HCT116 (cell line): ENCODE measurements at places on chromosomes 3 and 15. TPM values are rescaled to one million over a fixed set of nuclear protein-coding genes. Genes with fewer than 3 reads are reported as not detected.

GRCh38 chr3:4726549-4726948 is 233.4 kb downstream of the ITPR1 start:
- DNase-seq, result no peak

GRCh38 chr3:19967208-19967607 is 20.3 kb downstream of the RAB5A start:
- no peak for DNase-seq

DNA sequence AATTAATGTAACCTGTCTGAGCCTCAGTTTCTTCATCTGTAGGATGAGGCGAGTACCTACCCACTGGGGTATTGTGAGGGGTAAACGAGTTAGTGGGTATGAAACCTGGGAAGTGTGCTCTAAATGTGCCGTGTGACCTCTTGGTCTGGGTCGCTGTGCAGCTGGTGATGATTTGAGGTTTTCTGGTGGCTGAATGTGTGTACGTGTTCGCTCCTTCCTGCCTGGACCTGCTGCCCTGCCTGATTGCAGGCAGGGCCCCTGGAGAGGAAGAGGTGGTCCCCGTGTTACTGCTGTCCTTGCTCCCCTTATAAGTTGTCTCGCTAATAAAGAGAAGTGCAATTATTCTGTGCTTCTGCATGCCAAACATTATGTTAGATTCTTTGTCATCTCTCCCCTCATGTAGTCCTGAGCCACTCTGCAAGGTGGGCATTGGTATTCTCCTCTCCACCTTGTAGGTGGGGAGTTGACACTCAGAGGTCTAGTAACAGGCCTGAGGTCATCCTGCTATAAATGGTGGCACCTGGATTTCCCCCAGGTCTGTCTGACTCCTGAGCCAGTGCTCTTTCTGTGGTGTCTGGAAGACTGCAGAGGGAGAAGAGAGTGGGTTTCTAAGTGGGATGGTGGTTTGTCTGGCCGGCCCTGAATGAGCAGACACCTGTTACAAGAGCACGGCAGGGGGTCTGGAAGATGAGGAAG is 15.7 kb downstream of the PDIA5 start:
- DNase-seq, result no peak

GOLGA6D gene
- 0.12 TPM for total RNA-seq

DNA sequence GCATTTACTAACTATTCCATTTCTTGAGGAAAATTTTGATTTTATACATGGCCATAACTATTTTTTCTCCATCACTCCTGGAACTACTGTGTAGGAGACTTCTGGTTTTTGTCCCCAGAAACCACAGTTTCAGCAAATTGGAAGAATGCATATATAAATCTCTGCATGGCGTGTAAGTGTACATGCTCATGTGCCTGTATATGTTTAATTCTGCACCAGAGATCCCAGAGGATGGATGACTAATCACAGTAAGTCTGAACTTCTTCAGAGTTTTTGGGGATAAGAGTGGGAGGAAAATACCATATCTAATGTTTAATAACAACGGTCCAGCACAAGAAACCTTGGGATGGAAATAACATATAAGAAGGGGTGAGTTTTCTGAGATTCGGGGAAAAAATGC is 10.9 kb upstream of the COL6A6 start:
- no peak for DNase-seq

GRCh38 chr3:184619787-184620430 is 58.3 kb downstream of the EPHB3 start:
- no peak for DNase-seq

APEH gene
- 246 TPM for total RNA-seq

- DNase-seq, result no peak
Observed at GRCh38 chr15:54839379-54839778, 357.4 kb downstream of the RSL24D1 start.

DNA sequence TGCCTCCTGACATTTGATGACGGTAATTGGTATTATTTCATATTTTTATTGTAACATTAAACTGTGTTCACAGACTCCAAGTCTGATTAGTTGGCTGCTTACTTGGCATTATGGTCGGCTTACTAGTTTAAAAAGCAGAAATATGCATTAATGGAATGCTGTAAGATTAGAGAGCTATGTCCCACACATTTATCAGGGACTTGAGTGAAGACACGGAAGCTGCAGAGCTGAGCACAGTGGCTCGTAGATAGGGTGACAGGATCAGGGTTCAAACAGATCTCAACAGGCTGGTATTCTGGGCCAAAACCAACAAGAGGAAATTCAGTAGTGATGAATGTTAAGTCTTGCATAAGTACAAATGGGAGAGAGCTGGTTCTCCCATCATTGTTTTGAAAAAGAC is 113.8 kb downstream of the ADAMTSL3 start:
- DNase-seq, result no peak

GRCh38 chr3:178342111-178342510 is 194.1 kb upstream of the KCNMB2 start:
- no peak for DNase-seq

ANKRD63 gene
- 0.89 TPM for total RNA-seq

MASP1 gene
- total RNA-seq, result not detected

DNA sequence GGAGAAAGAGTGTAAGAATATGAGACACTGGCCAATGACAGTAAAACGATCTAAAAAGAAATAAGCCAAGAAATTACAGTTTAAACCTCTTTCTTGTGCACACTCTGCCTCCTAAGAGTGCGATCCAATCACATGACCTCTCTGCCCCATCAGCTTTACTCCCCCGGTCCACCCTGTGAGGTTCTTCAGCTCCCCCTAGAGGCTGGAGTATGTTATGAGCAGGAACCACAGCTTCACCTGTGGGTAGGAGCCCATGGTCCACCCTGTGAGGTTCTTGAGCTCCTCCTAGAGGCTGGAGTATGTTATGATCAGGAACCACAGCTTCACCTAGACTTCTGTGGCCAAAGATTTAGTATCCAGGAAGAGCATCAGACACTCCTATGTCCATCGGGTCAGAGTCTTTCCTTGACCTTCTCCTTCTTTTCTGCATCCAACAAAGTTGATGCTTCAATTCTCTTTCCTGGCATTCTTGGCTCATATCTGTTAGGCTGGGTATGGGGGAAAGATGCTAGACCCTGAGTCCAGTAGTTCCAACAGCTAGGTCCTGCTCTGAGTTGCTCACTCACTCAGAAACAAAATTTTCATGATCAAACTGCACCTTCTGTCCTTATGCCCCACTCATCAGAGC is 164.0 kb downstream of the MINAR1 start:
- peak; percentile 95 for DNase-seq

DNA sequence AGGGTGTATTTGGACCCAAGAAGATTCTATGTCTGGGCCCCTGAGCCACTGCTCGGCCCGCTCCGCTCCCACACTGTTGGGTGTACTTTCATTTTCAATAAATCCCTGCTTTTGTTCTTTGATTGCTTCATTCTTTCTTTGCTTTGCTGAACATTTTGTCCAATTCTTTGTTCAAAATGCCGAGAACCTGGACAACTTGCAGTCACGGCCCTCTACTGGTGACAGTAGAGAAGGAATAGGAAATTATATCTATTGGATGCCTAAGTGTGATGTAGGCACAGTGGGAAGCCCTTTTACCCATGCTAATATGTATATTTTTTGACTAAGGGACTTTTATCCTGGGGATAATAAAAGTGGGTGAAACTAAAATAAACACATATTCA is 340.8 kb downstream of the LRRC3B start:
- no peak for DNase-seq

DNA sequence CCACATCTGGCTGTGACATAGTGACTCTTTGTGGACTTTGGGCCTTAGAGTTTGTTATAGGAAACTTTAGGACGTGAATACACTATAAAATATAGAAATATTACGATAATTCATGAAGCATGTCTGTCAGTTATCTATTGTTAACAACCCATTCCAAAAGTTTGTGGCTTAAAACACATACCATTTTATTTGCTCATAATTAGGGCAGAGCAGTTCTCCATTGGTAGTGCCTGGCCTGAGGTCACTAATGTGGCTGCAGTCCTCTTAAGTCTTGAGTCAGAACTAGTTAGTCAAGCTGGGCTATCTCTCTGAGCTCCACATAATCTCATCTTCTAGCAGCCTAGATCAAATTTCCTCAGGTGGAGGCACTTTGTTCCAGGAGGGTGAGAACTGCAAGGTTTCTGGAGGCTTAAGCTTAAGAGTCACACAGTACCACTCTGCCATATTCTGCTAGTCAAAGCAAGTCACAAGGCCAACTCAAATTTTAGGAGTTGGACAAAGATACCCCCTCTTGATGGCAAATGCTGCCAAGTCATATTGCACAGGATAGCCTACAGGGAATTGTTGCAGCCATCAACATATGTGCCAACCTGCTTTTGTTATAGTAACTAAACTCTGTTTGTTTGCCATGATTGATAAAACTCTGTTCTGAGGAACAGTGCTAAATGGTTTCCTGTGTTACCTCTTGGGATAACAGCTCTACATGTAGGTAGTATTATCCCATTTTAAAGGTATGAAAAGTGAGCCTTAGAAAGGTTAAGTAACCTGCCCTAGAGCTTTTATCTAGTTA is 8.7 kb downstream of the ATXN7 start:
- DNase-seq, result peak; percentile 54

DNA sequence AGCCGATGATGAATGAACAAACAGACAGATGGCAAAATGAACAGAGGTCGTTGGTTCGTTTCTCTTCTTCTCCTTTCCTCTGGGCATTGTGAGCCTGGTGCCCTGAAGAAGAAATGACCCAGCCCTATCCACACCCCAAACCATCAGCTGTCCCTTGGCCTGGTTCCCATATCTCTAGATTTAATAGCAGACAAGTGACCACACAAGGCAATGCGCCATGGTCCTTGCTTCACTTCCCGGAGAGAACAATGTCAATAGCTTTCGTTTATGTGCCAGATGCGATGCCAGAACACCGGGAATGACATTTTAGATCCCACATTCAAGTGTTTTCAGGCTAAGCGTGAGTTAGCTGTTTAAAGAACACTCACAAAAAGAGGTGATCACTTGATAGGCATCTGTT is 17.7 kb downstream of the POC1A start:
- DNase-seq, result no peak

- DNase-seq, result no peak
Observed at GRCh38 chr15:100026041-100026440, 292.8 kb upstream of the LYSMD4 start.

DNA sequence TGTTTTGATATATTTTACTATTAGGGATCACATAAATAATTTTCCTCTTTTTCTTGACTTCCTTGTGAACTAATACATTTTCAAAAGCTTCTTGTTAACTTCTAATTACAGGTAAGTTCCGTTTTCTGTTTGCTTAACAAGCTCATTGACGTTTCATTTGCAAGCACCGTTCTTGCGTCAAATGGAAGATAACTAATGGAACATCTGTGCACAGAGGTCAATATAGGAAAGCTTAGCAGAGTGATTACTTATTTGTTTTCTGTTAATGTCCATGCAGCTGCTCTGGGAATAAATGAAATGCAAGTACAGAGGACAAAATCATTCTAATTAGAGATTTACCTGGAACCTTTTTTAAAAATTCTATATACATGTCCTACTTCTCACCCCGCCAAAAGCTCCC is 115.5 kb upstream of the C2CD4B start:
- DNase-seq, result no peak

DNA sequence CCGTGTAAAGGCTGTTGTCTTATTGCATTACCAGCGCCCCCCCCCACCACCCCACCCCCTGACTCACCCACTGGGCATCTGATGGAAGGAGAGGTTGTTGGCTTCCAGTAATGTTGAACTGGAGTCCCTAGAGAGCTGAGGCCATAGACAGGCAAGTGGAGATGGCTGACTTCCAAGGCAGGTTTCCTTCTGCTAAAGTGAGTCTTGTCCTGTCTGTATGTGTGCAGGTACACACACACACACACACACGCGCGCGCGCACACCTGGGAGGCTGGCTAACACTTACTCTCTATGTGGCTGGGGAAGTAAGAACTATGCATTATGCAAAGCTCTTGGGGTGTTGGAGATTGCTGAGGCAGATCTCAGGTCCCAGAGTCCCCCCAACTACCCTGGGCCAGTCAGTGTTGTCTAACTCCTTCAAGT is 1.6 kb upstream of the KY start:
- DNase-seq, result no peak

FBLN2 gene
- total RNA-seq, result 0.39 TPM

GRCh38 chr3:141530415-141530768 is 43.6 kb downstream of the RASA2 start:
- DNase-seq, result no peak
